Epithelial cell of proximal tubule (primary cell): ENCODE measurements at places on chromosomes 5 and 9. TPM values are rescaled to one million over a fixed set of nuclear protein-coding genes. Genes with fewer than 3 reads are reported as not detected.

The LCN6 gene
- not detected in 2 replicates for total RNA-seq

The TUBB4B gene
- 725 and 1,240 TPM in 2 replicates for total RNA-seq

The CPEB4 gene
- 9.5 and 17.5 TPM in 2 replicates for total RNA-seq

The BTNL8 gene
- total RNA-seq: not detected in 2 replicates

The CTNNAL1 gene
- total RNA-seq: 174 and 182 TPM in 2 replicates

The TMEM171 gene
- 2.8 and 10.6 TPM in 2 replicates for total RNA-seq

The HTR4 gene
- not detected in 2 replicates for total RNA-seq

The OR1J1 gene
- total RNA-seq: not detected in 2 replicates

The PRDM9 gene
- total RNA-seq: not detected in 2 replicates

The NDFIP1 gene
- 55.8 and 57.0 TPM in 2 replicates for total RNA-seq

The MARCOL gene
- total RNA-seq: not detected in 2 replicates

The SAXO1 gene
- not detected in 2 replicates for total RNA-seq

The FCN2 gene
- not detected in 2 replicates for total RNA-seq

The PCDHB11 gene
- 0.06 and 0.07 TPM in 2 replicates for total RNA-seq

The SCGB3A2 gene
- total RNA-seq: not detected in 2 replicates

The SLIT3 gene
- 0.36 and 3.1 TPM in 2 replicates for total RNA-seq

The PCDHA8 gene
- total RNA-seq: not detected in 2 replicates

The SMIM3 gene
- 8.8 and 9.5 TPM in 2 replicates for total RNA-seq

The MYORG gene
- 2.9 and 6.6 TPM in 2 replicates for total RNA-seq

The RPS14 gene
- 2,963 and 3,646 TPM in 2 replicates for total RNA-seq

The ANKDD1B gene
- total RNA-seq: 0.07 and 1.3 TPM in 2 replicates

The ANGPTL2 gene
- 1.1 and 1.7 TPM in 2 replicates for total RNA-seq

The PAPPA gene
- total RNA-seq: 2.5 TPM in 2 replicates

The FRRS1L gene
- 0.14 and 0.69 TPM in 2 replicates for total RNA-seq

The CTXN3 gene
- not detected in 2 replicates for total RNA-seq

The INSL6 gene
- not detected in 2 replicates for total RNA-seq
